ENCODE measurements at places on chromosomes 5 and 9.

DNA sequence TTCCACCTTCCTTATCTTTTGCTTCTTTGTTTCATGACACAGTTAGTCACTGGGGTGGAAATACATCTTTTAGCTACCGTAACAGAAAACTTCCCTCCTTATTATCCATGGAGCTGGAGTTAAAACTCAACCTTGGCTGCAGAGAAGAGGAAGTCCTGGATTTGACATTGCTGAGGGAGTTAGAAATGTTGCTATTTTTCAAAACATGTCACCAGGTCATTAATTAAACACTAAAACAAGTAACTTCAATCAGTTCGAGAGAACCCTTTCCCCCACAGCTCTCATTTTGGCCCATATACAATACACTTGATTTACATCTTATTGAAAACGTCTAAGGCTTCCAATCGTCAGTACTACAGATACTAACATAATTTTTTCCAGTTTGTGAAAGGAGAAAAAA, 237.9 kb upstream of the CD180 start:
- no peak for DNase-seq

- no peak for DNase-seq
Measured at GRCh38 chr5:44257221-44257620, 132.0 kb downstream of the FGF10 start.

GRCh38 chr5:34598177-34598794, 57.8 kb upstream of the RAI14 start:
- DNase-seq: no peak

DNA sequence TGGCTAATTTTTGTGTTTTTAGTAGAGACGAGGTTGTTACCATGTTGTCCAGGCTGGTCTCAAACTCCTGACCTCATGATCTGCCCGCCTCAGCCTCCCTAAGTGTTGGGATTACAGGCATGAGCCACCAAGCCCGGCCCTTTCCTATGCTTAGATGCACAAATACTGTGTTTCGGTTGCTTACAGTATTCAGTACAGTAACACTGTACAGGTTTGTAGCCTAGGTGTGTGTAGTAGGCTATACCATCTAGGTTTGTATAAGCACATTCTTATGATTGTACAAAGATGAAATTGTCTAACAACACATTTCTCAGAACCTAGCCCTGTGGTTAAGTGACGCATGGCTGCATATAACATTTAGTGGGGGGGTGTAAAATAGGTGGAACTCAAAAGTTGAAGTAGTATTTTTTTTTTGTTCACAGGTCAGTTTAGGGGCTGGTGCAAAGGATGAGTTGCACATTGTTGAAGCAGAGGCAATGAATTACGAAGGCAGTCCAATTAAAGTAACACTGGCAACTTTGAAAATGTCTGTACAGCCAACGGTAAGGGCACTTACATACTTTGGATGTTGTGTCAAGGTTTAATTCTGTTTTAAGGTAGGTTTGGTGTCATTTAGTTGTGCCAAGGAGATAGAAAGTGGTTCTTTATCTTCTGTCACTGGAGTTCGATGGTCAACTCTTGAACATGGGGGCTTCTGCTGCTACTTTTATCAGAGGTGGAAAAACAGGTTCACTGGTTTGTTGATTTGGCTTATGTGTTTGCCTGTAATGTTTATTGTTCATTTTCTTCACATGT, 3.4 kb downstream of the NPM1 start:
- DNase-seq: no peak

- no peak for DNase-seq
Measured at GRCh38 chr5:59483971-59484472, 409.5 kb downstream of the PDE4D start.

DNA sequence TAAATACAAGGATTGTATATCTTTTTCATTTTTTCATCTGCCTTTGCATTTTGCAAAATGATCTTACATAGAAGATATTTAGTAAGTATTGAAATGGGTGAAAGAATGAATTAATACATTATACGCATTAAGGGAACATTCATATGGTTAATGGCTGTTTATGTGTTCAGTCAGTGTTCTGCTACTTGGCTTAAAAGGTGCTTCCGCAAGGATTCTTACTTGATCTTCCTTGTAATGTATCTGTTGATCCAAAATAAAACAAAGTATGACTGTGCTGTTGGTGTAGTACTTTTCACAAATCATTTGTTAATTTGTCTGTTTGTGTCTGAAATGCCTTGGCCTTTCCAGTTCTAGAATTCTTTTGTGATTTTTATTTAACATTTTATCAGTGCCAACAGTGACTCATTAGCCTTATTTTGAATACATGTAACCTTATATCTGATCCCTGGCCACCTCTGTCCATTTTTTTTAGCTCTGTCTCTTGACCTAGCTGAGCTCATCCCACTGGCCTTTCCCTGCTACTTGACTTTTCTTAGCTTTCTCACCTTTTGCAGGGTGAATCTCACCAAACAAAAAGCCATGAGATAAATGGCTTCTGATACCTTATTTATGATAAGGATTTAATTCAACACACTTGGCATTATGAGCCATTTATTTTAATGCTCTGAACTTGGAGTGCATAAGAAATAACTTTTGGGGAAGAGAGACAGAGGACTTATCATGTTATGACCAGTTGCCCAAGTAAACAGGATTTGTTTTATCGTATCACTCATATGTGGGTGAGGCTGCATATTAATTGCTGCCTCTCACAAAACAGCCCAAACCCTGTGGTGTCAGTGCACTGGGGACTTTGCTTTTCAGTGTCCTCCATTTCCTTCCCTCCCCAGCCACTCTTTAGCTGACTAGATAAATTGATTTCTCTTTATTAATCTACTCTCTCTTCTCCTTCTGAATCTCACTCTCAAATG, 340.3 kb downstream of the KDM4C start:
- no peak for DNase-seq

DNA sequence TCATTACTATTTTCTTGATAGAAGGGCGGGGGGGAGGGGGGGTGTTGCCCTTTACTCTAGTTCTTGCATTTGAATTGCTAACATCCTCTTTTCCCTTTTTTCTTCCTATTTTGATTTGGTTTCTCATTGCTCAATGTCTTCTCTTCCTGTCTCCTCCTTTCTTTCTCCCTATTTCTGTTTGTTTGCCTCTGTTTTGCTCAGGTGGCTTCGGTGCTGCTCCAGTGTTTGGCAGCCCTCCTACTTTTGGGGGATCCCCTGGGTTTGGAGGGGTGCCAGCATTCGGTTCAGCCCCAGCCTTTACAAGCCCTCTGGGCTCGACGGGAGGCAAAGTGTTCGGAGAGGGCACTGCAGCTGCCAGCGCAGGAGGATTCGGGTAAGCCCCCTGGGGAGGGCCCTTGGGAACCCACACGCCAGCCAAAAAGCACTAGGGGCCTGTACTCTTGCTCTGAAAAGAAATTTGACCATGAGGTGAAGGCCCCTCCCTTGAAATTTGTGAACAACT, 48.3 kb downstream of the FAM78A start:
- DNase-seq: no peak

GRCh38 chr5:68149189-68149588, 66.4 kb upstream of the PIK3R1 start:
- DNase-seq: no peak

- no peak for DNase-seq
Measured at GRCh38 chr5:121424976-121425375, 426.7 kb upstream of the FTMT start.

DNA sequence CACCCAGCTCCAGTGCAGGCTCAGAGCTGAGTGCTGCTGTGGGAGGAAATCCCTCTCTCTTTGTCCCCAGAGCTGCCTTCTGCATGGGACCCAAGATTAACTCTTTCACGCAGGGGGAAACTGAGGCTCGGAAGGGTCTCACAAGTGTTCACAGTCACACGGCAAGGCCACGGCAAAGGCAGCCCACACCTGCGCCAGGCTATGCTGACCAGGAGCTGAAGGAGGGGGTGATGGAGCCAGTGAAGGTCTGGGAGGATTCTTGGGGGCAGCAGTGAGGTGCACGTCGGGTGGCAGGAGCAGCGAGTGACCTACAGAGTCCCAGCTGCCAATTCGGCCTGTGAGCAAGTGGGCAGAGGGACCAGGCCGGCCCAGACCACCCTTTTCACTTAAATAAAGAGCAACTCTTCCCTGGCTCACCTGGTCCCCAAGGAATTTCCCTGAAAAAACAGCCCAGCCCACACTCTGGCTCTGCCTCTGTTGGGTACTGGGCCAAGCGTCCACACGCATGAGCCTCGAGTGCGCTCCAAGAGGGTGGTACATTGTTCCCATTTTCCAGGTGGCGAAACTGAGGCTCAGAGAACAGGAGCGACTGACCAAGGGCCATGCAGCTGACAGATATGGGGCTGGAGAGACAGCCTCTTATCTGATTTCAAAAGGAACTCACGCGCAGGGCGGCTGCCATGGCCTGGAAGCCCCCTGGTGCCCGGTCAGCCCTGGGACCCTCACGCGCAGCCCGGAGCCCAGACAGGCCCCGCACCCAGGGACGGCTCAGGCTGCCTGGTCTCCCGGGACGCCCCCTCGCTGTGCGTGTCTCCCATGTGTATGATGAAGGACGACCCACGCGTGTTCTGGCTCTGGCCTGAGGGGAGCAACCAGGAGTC, 28.2 kb downstream of the SARDH start:
- DNase-seq: no peak

GRCh38 chr5:5039918-5040317, 100.2 kb upstream of the ADAMTS16 start:
- DNase-seq: no peak

DNA sequence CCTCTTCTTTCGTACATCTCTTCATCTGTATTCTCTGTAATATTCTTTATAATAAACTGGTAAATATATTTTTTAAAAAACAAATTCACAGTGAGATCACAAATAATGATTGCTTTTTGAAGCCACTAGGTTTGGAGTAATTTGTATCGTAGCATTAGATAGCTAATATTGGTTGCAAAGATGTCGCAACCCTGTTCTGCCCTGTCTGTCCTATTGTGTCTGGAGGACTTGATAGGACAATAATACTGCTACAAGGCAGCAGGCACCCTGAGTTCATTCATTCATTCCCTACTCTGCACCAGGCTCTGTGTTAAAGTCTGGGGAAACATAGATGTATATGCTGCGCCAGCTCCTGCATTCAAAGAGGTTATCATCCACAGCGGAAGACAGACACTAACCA, 206.7 kb upstream of the KLF4 start:
- DNase-seq: no peak

GRCh38 chr5:176541338-176542134, 4.3 kb upstream of the RNF44 start:
- DNase-seq: no peak

DNA sequence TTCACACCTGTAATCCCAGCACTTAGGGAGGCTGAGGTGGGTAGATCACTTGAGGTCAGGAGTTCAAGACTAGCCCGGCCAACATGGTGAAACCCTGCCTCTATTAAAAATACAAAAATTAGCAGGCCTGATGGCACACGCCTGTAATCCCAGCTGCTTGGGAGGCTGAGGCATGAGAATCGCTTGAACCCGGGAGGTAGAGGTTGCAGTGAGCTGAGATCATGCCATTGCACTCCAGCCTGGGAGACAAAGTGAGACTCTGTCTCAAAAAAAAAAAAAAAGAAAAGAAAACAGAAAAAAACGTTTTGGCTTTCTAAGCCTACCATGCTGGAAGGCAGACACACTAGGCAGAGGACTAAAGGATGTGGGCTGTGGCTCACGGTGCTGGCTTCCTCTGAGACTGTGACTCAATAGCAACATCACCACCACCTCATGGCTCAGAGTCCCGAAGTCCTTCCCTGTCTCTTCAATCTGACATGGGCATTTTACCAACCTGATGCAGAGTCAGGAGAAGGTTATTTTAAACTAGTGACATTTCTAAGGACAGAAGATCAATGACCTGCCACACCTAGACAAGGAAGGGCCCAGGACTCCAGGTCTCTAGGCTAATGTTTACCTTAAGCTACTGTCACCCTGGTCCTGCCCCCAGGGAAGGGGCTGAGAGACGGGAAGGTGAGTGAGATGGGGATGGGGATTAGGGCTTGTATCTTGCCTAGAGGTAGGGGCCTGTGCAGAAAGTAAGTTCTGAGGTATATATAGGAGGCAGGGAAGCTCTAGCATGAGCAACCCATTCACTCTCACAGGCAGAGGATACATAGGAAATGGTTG, 3.7 kb downstream of the ECSCR start:
- DNase-seq: no peak

DNA sequence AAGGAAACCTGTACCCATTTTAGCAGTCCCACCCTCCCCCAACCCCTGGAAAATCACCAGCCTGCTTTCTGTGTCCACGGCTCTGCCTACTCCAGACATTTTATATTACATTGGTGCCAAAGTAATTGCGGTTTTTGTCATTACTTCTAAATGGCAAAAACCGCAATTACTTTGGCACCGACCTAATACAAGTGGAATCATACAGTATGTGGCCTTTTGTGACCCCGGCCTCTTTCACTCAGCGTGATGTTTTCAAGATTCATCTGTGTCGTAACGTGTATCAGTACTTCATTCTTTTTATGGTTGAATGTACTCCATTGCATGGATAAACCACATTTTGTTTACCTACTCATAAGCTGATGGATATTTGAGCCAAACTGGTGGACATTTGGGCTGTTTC, 9.7 kb upstream of the ORM1 start:
- DNase-seq: no peak

DNA sequence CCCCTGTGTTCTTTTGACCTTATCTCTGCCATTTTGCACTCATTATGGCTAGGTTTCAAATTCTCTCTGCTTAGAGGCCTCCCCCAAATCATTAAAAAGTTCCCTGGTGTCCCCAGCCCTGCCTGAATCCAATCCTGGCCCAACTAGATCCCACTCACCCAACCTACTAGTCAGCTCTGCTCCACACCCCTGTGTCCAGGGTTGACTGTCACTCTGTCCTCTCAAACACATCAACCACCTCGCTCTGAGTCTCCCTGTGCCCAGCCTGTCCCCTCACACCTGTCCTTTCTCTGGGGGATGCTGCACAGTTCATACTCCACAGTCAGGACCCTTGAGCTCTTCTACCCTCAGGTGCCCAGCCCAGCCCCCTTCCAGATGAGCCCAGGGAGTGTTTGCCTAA, 154.2 kb upstream of the SV2C start:
- no peak for DNase-seq

DNA sequence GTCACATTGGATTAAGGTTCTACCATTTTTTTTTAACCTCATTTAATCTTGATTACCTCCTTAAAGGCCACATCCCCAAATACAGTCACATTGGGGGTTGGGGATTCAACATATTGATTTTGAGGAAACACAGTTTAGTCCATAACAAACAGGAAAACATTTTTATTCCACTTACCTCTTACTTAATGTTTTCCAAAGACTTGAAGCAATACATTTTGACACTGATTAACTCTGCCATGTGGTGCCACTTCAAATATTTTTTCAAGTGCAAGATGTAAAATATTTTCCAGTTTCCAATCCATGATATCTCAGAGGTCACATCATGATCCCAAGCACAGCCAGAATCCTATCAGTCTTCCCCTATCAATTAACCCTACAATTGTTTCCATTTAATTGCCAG, 548.0 kb downstream of the CSNK1G3 start:
- no peak for DNase-seq

DNA sequence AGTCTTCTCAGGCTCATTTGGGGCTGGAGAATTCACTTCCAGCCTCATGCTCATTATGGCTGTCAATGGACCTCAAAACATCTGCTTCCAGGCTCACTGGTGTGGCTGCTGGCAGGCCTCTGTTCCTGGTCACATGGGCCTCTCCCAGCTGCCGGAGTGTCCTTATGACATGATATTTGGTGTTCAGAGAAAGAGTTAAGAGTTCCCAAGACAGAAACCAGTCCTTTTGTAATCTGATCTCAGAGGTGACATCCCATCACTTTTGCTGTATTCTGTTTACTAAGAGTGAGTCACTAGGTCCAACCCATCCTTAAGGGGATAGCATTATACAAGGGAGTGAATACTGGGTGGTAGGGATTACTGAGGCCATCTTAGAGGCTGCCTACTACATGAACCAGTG, 104.6 kb downstream of the CACNA1B start:
- DNase-seq: no peak

GRCh38 chr5:32088214-32088613, 85.9 kb downstream of the GOLPH3 start:
- no peak for DNase-seq

GRCh38 chr5:176355400-176356178, 6.0 kb downstream of the KIAA1191 start:
- DNase-seq: no peak
